ENCODE measurements at places on chromosomes 7 and 10. TPM values are rescaled to one million over a fixed set of nuclear protein-coding genes. Genes with fewer than 3 reads are reported as not detected.

Gene POLL
- total RNA-seq = 44.5 TPM

DNA sequence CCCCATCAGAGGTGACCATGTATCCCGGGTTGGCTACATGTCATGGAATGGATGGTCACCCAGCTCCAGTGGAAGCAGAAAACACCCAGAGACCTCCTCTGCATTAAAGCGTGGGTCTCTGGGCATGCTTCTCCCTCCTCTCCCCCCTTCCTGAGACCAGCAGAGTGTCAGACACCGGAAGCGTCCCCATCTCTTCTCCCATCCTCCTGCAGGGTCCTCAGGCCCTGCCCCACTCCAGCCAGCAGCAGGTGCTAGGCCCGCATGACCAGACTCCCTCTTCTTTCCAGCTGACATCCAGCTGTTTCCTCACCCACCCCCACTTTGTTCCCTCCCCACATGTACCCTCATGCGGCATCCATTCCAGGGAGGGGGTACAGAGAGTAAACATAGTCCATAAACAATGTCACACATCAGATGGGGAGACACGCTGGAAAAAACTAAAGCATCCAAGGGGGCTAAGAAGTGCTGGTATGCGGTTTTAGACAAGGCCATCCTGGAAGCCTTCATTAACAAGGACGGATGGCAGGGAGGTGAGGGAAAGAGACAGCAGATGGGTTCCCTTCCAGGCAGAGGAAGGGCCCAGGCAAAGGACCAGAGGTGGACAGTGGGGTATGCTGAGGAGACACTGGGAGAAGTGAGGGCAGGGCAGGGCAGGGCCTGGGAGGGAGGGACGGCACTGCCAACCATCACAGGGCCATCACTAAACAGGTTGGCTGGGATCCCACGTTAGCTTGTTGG lies 12.5 kb upstream of the SLC18A3 start:
- DNase-seq = no peak

DNA sequence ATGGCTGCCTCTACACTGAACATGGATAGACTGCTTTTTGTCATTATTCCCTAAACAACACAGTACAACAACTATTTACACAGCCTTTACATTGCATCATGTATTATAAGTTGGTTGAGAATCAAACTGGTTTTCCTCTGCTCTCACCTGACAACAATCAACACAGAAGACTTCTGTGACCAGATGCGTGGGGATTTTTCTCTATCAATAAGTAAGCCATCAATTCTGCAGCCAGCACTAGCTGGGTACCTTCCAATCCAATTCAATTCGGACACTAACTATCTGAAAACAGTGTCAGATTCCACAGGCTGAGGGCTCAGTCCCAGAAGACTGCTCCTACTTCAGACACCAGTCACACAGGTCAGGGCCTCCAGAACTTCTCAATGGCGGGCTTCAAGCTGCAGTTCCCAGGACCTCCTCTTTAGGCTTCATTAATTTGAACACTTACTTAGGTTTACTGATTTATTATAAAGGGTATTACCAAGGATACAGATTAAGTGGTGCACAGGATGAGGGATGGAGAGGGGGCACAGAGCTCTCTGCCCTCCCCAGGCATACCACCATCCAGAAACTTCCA lies 36.4 kb upstream of the ASL start:
- no peak for DNase-seq

DNA sequence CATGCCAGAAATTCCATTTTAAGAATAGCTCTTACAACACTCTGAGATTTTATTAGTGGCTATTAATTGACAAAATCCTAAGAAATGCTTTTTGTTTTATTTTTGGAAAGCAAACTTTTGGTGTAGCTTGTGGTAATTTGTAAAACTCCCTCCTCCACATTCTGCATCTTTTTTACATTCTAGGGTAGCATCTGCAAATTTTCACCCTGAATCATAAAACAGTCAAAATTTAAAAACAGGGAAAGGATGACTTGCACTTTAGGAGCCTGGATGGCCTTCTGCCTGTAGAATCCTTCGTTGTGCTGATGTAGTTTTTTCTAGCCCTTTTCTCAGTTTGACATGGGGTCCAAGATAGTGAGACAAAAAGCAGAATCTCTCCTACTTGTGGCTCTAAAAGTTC lies 316.1 kb downstream of the ADRA2A start:
- DNase-seq = no peak

DNA sequence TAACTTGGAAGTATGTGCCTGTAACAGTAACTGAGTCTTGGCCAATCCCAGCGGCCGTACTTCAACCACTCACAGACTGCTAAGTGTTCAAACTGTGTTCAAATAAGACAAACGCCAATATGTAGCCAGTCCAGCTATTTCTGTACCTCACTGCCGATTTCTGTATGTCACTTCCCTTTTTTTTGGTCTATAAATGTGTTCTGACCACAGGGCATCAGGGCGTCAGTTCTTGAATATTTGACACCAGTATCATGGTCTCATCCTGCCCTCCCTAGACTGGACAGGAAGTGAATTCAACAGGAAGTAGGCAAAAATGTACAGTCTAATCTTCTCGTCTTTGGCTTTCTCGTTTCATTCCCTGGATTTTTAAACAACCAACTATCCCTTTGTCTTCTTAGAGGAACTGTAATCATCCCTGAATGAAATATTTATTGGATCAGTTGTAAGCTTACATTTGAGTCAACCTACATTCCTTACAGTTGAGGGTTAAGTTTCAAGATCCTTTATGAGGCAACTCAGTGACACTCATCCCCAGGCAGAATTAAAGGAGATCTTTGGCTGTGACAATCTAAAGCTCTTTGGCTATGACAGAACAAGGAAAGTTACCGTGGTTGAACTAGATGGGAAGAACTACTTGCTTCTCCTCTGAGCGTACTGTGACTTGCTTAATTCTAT lies 232.7 kb downstream of the NSUN6 start:
- DNase-seq = no peak

Measured in mesothelial cell of epicardium (in vitro differentiated cells).